NCI-H1092 treated with DMSO at 0.1 percent for 48 hours (cell line): ENCODE measurements at places on chromosomes 3 and 15.

- no peak for DNase-seq
Measured at GRCh38 chr3:134709561-134710312, 58.9 kb upstream of the KY start.

GRCh38 chr15:82750831-82751180 lies 41.1 kb upstream of the AP3B2 start:
- DNase-seq: no peak

DNA sequence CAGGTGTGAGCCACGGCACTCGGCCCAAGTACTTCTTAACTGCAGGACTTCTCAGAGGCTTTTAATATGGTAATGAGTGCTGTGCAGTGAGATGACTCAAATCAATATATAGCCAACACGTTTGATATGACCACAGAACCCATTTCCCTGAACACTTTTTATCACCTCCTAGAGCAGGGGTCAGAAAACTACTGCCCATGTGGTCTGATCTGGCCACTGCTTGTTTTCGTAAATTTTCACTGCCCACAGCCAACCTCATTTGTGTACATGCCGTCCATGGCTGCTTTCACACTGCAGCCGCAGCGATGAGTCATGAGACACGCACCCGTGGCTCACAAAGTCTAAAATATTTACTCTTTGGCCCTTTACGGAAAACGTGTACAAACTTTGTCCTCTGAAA lies 179.2 kb downstream of the RORA start:
- no peak for DNase-seq

DNA sequence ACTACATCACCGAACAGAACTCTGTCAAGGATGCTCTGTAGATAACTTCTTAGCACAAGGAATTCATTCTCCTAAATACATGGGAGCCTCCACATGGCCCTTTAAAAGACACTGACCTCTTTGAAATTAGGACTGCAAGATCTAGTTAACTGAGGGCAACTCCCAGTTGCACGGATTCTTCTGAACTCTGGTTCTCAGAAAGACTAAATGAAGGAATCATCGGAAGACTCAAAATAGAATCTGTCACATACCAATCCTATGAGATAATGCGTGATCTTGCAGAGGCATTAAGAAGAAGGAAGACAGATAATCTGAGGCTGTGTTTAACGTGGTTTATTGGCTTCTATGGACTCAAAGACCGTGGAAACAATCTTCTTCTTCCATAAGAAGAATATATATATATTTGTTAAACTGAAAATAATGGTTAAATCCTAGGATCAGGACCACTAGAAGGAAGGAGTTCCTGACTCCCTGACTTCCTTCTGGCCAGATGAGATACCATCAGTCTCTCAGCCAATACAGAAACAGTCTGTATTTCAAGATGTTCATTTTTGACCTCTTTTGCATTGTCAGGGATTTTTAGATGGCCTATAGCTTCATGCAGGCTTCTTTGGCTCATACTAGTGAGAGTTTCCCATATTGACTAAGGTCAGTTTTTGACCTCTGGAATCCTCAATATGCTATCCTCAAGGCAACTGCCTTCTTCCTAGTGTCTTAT lies 33.9 kb upstream of the TBC1D23 start:
- DNase-seq: no peak

GRCh38 chr3:196175722-196176121 lies 35.5 kb downstream of the ZDHHC19 start:
- DNase-seq: no peak

DNA sequence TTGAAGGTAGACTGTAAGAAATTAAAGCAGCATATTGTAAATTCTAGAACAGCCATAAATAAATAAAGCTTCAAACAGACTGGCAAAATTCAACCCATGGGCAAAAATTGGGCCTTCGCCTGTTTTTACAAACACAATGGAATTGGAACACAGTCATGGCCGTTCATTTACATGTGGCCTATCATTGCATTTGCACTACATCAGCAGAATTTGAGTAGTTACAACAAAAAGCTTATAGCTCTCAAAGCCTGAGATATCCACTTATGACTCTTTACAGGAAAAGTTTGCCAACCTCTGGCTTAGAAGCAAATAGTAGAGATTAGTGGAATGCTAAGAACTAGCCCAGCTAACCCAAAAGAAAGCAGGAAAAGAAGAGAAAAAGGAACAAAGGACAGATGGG lies 139.6 kb upstream of the SKOR1 start:
- no peak for DNase-seq

DNA sequence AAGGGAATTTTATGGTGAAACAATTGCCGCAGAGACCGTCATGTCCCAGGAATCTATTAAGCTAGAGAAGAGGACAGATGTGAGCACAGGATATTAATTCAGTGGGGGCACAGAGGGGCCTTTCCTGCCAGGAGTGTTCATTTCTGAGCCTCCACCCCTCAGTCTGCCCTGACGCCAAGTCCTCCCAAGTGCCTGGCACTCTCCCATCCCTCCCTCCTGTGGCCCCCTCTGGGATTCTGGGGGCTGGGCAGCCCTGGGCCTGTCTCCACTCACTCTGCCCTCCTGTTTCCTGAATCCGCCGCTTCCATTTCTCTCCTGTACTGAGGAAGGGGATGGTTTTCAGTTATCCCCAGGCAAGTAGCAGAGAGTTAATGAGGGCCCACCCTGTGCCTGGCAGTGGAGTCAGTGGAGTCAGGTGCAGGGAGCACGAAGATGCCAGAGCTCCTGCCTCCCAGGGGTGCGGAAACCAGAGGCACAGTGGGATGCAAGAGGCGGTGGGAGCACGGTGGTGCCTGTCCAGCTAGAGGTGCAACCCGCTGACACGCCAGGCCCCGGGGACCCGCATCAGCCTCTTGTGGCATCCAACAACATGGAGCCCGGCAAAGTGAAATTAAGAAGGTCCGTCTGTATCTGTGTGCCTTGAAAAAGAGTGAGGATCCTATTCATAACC lies 212.5 kb downstream of the XXYLT1 start:
- no peak for DNase-seq

DNA sequence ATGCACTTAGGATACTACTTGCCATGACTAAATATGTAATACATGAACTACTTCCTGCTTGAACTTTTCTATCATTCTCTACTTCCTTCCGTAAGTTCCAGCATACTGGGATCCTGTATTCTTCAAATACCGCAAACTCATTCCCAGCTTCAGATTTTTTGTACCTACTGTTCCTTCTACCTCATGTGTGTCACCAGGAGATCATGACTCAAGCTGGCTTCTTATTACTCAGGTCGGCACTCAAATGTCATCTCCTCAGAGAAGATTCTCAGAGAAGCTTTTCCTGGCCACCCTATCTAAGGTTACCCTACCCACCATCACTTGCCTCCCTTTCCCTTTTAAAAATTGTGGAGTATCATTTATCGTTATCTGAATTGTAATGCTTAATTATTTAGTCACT lies 66.7 kb downstream of the RFX7 start:
- DNase-seq: no peak

DNA sequence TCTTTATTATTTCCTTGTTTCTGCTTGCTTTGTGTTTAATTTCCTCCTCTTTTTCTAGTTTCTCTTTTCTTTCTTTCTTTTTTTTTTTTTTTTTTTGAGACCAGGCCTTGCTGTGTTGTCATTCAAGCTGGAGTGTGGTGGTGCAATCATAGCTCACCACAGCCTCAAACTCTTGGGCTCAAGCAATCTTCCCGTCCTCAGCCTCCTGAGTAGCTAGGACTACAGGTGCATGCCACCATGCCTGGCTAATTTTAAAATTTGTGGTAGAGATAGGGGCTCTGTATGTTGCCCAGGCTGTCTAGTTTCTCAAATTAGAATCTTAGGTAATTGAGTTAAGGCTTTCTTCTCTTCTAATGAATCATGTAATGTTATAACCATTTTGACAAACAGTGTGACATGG lies 22.4 kb downstream of the SLMAP start:
- DNase-seq: no peak

- no peak for DNase-seq
Measured at GRCh38 chr3:113630956-113631542, 65.4 kb downstream of the USF3 start.

DNA sequence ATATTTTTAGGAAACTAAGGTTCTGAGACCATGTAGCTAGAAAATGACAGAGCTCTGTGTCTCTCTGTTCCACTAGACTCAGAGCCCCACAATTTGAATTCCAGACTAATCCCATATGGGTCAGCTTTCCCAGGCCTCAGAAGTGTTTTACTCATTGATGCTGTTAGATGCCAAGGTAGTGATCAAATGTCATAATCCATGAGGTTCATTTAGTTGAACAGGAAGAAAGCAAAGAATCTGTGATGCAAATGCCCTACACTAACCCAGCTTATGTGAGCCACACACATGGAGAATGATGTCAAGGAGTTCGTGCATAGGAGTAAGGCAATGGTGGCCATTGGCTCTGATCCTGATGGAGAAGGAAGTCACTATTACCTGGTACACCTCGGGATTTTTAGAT lies 363.4 kb upstream of the RARB start:
- DNase-seq: no peak

- no peak for DNase-seq
Measured at GRCh38 chr3:21665444-21666100, 85.4 kb downstream of the ZNF385D start.

DNA sequence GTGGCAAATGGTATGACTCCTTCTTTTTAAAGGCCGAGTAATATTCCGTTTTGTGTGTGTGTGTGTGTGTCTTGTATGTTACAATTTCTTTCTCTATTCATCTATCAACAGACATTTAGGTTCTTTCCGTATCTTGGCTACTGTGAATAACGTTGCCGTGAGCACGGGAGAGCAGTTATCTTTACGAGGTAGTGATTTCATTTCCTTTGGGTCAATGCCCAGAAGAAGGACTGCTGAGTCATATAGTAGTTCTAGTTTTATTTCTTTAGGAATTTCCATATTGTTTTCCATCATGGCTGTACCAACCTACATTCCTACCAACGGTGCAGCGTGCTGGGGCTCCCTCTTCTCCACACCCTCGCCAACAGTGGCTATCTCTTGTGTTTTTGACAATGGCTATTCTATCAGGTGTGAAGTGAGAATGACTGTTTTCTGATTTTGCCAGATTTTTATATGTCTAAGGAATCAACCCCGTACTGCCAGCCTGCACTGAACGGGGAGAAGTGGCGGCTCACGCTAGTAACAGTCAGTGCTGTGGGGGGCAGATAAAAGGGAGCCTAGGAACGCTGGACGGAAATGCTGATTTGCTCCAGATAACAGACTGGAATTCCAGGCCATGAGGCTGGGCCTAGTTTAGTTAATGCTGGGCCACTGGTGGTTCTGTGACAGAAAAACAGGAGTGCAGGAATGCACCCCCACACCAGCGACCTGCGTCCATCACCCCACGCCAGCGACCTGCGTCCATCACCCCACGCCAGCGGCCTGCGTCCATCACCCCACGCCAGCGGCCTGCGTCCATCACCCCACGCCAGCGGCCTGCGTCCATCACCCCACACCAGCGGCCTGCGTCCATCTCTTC lies 168.1 kb downstream of the XXYLT1 start:
- DNase-seq: no peak

GRCh38 chr15:69484837-69485236 lies 32.2 kb downstream of the RPLP1 start:
- no peak for DNase-seq

GRCh38 chr3:184986366-184986889 lies 166.4 kb downstream of the C3orf70 start:
- no peak for DNase-seq

DNA sequence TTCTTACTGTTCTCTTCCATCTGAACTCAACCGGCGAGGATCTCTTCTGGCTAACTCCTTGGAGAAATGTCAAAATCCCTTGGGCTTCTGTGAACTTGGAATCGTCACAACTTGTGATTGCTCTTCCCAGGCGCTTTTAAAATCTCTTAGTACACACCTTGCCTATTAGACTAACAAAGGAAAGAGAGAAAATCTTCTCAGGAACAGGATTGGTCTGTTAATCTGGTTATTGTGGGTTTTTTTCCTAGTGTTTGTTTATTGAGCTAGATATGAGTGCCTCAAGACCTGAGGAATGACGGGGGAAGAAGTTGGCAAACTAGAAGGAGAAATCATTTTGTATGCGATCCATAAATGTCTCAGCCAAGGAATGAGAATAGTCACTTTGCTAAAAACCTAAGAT lies at the start of gene ATP13A5:
Gene ATP13A5 (minus strand): TSS at position 48 of the 400 bp plus-strand sequence. CDS start 28 bp downstream, at position 20.
- DNase-seq: no peak

DNA sequence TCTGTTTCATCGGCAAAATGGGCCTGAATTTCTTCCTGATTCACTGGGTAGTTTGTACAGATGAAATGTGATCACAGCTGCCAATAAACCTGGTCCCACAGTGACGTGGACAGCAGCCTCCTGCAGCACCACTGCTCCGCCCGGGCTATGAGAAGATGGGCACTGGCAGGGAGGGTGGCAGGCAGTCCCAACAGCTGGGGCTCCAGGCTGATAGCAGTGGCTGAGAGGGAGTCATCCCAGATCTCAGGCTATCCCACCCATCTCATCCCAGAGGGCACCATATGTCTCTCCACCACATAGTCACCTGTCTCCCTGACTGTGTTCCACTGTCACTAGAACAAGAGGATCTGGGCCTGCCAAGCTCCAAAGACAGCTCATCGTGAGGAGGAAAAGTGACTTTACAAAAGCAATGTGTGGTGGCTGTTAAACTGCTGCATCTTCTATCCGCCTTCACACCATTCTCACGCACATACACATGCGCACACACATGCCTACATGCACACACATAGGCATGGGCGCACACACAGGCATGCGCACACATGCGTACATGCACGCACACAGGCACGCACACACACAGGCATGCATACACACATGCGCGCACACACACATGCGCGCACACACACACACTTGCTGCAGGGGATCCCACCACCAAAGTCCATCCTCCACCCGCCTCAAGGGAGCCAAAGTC lies 46.2 kb downstream of the RGMA start:
- DNase-seq: no peak

DNA sequence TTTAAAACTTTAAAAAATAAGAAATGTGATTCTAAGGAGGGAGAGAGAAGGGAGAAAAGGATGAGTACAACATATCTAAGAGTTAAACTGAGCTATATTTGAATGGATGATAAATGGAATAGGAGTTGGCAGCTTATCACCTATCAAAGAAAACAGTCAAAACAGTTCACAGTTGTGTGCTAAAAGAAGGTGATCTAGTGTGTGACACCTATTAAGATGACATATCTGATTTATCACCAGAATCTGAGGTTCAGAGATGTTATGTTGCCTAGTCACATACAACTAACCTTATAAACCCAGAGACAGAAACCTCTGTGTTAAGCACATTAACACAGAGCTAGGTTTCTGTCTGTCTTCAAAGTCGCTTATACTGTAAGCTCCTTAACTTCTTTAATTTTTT lies 3.0 kb downstream of the ATP13A3 start:
- no peak for DNase-seq

- no peak for DNase-seq
Measured at GRCh38 chr3:190303884-190304283, 18.4 kb downstream of the CLDN1 start.

- no peak for DNase-seq
Measured at GRCh38 chr3:160677459-160677881, 510 bp downstream of the ARL14 start.

DNA sequence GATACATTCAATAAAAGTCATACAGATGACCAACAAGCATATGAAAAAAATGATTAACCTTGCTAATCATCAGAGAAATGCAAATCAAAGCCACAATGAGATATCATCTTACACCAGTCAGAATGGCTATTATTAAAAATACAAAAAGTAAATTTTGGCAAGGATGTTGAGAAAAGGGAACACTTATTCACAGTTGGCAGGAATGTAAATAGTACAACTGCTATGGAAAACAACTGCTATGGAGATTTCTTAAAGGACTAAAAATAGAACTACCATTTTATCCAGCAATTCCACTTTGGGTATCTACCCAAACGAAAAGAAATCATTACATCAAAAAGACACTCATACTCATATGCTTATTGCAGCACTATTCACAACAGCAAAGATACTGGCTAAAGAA lies 1121.8 kb downstream of the TBL1XR1 start:
- no peak for DNase-seq
